ENCODE measurements at places on chromosomes 1 and 21.

DNA sequence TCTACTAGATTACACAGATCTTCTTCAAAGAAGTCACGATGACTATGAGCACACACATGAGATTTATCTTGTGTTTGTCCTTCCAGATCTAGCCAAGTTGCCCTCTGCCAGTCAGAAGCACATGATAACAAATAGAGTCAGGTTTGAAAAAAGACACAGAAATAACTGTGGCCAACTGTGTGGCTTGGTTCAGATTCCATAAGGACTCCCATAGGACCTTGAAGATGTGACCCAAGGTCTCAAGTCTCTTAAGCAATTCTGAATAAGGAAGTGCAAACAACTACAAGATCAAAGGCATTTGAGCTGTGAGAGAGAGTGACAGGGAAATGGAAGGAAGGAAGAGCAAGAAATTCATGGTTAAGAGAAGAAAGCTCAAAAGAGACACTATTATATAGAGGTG, 194.0 kb downstream of the PLPP3 start:
- no peak for DNase-seq

- peak; percentile 63 for DNase-seq
These were observed 106.7 kb downstream of the HIVEP3 start for GRCh38 chr1:41812051-41812450.

- DNase-seq, result no peak
These were observed 30.3 kb upstream of the PLA2G2C start for GRCh38 chr1:20216574-20216973.

DNA sequence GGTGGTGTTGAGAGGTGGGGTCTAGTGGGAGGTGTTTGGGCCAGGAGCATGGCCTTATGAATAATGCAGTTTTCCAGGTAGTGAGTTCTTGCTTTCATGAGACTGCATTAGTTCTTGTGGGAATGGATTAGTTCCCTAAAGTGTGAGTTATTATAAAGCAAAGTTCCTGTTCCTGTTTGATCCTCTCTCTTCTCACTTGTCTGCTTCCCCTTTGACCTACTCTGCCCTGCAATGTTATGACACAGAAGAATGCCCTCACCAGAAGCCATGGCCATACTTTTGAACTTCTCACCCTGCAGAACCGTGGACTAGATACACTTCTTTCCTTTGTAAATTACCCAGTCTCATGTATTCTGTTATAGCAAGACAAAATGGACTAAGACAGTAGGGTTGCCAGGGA, 53.6 kb downstream of the MAP3K7CL start:
- no peak for DNase-seq

DNA sequence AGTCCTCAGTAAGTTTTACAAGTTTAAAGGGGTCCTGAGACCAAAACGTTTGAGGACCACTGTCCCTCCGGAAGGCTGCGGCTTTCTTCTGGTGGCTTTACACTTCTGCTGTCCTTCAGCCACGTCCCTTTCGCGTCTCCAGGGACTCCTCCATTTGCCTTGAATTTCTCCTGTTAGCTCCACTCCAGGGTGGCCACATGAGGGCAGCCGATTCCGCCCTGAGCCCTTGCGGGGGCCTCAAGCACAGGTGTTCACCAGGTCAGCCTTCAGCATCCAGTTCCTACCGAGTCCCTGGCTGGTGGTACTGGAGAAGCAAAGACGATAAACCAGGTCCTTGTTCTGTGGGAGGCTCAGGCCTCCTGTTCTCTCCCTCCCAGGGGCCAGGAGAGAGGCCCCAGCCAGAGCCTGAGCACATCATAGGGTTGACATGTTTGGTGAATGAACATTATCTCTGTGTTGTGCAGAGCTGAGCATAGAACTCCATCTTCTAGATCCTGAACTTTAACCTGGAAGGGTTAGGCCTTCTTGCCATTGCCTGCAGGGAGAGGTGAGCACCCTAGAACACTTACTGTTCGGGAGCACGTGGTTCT, 27.4 kb upstream of the COQ8A start:
- DNase-seq, result no peak

GRCh38 chr1:78855258-78855657, 151.3 kb downstream of the ADGRL4 start:
- DNase-seq, result no peak

- no peak for DNase-seq
These were observed 175.9 kb upstream of the NR5A2 start for GRCh38 chr1:199851439-199852140.

GRCh38 chr1:204831186-204831585, 39.5 kb upstream of the NFASC start:
- DNase-seq, result no peak

- DNase-seq, result no peak
These were observed 46.9 kb downstream of the TRAPPC10 start for GRCh38 chr21:44058981-44059380.

GRCh38 chr1:43359696-43360095, 915 bp downstream of the CDC20 start:
- DNase-seq, result no peak

GRCh38 chr1:92748138-92748537, 36.8 kb downstream of the EVI5 start:
- DNase-seq, result no peak

- no peak for DNase-seq
These were observed 7.8 kb downstream of the ZC3H12A start for GRCh38 chr1:37482004-37482785.

DNA sequence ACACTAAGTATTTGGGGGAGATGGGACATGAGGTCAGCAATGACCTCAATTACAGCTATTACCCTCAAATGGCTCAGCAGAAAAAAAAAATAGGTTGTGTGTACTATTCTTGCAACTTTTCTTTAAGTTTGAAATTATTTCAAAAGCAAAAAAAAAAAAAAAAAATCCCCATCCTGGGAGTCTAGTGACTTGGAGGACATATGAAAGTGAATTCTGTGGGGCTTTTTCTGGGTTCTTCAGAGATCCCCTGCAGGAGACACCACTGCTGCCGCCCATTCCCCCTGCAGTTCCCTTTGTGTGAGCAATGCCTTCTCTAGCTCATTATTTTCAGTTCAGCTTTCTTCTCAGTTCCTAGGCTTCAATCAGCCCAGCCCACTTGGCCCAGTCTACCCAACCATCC, 16.7 kb downstream of the HSD11B1 start:
- DNase-seq, result no peak

- no peak for DNase-seq
These were observed 16.2 kb downstream of the ZNF362 start for GRCh38 chr1:33272509-33272908.

DNA sequence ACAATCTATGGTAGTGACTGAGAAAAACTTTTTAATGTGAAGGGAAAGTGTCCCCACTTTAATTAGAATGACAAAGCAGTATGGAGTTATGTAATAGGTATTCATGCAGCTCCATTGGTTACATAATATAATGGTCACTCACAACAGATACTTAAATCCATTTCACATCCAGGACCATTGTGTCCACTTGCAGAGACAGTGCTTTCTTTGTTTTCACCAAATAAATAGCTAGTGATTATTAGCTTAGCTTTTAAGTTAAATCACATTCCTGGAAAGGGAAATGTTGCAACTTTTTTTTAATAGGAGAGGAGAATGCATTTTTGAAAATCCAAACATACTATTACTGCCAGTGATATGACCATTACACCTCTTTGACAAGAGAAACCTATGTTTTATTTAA, 22.9 kb downstream of the RGL1 start:
- DNase-seq, result no peak

- peak; percentile 15 for DNase-seq
These were observed 467.5 kb upstream of the CXADR start for GRCh38 chr21:17045214-17045853.

GRCh38 chr1:222288053-222288452, 259.9 kb downstream of the HHIPL2 start:
- no peak for DNase-seq

DNA sequence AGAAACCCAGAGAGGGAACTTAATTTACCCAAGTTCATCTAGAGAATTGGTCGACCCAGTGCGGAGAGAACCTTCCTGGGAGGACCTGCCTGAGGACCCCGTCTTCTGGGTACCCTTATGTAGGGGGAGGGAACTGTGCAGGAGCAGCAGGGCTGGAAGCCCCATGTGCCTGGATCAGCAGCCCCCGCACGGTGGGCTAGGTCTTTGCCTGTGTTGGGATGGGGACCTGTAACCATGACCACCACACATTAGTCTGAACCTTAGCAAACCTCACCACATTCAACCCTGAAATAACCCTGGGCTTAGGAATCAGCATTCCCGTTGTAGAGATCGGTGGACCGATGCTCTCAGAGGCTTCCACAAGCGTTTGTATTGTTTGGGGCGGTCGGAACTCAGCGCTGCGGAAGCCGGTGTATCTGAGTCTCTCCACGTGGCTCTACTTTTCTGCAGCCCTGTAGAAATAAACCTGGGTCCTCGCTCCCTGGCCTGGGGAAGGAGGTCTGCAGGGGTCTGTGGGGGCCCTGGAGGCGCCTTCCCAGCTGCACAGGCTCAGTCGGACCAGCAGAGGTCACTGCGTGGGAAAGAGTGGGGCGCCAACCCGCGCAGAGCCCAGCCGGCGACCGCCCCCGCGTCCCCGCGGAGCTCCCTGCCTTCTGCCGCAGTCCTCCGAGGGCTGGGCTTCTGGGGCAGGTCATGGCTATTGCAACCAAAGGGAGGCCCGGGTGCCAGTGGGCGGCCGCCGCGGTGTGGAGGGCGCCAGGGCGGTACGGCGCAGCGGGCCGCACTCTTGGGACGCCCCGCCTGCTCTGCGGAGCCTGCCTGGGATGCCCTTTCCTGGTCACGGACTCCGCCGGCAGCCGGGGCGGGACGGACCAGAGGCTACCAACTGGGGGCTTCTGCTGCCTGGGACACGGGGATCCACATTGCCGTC, 36.2 kb upstream of the KCNA10 start:
- no peak for DNase-seq

GRCh38 chr1:82453511-82454185, 652.9 kb downstream of the ADGRL2 start:
- DNase-seq, result no peak

- DNase-seq, result no peak
These were observed 2.9 kb downstream of the ADAMTS1 start for GRCh38 chr21:26842300-26842699.

DNA sequence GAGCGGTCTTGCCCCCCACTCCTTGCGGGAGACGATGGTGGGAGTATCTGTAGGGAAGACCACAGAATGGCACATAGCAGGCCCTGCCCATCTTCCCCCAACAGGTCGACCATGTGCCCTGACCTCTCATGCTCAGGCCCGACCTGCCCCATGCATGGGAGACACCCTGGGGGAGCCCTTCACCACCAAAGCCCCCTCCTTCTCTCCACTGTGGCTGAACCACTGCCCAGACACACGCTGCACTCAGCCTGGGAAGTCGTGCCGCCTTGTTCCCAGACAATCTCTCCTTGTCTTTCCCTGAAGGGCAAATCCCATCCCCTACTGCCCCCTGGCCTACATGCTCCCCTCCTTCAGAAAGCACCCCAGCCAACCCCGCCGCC, 5.5 kb downstream of the PGLYRP3 start:
- DNase-seq, result no peak

GRCh38 chr1:209008586-209008985, 574.9 kb upstream of the CAMK1G start:
- no peak for DNase-seq

- DNase-seq, result no peak
These were observed 3.2 kb downstream of the SH2D5 start for GRCh38 chr1:20729155-20729931.

GRCh38 chr1:2055911-2056575, 5.8 kb downstream of the PRKCZ start:
- no peak for DNase-seq

Data from astrocyte of the cerebellum (primary cell).